Activated T-cell treated with anti-CD3 and anti-CD28 coated beads, Interleukin-2, amount 50 U/mL, for 24 hours (primary cell): ENCODE measurements at places on chromosomes 6 and 20.
A peak's percentile ranks its signal among the peaks of the same experiment; 100 is the strongest.

- peaks cover 21% of the 10 kb centered on the region for H3K4me1 ChIP-seq
- no peaks in the 10 kb centered on the region for H3K36me3 ChIP-seq
- no peaks in the 10 kb centered on the region for H3K27me3 ChIP-seq
- no peak overlapping the region for H3K4me3 ChIP-seq
- H3K27ac ChIP-seq = no peak overlapping the region
- DNase-seq = no peak
Measured at GRCh38 chr20:53124075-53124551, 152.0 kb downstream of the TSHZ2 start.

DNA sequence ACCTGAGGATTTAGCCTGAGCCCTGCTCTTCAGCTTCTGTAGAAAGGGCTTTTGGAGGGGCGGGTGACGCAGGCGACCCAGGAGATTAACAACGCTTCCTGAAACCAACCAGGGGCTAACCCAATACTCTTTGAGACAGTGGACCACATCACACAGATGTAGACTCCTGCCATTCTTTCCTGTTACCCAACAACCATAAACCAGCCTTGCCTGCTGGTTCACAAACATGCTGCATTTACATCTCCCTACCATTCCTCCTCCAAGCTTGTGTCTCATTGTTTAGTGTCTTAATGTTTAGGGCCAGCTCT lies 28.3 kb downstream of the PPP1R16B start:
- H3K4me3 ChIP-seq = peak overlapping the region; percentile 48
- peaks cover 87% of the 10 kb centered on the region for H3K36me3 ChIP-seq
- H3K27me3 ChIP-seq = no peaks in the 10 kb centered on the region

DNA sequence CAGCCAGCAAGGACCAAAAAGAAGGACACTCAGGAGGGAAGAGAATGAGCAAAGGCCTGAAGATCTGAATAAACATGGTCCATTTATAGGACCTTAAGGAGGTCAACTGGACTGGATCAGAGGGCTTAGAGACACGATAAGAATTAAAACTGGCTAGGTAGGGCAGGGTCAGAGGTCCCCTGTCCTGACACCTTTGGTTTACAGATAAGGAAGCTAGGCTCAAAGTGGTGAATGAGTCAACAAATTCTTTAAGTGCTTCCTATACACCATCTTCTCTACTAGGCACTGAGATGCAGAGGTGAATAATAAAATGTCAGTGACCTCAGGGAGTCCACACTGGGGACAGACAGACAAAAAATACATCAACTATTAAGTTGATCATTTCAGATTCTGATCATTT lies 70.3 kb downstream of the HIVEP2 start:
- H3K27me3 ChIP-seq = no peaks in the 10 kb centered on the region
- H3K4me1 ChIP-seq = peaks cover 92% of the 10 kb centered on the region
- H3K27ac ChIP-seq = peak overlapping the region; percentile 80
- H3K4me3 ChIP-seq = no peak overlapping the region
- DNase-seq = no peak
- H3K36me3 ChIP-seq = peaks cover 75% of the 10 kb centered on the region

DNA sequence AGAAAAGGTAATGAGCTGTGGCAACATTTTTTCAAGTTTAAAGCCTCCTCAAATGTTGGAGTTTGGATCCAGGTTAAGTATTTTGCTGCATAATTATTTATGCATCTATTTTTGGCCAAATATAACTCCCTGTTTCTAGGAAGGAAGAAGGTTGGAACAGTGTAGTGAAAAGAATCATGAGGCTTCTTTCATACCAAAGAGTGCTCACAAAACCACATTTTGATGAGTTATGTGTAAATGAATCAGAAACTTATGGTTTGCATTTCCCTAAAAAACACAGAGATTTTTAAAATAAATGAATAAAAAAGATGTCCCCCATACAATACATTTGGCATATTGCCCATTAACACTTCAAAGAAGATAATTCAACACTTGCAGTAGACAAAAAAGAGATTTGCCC lies 246.9 kb upstream of the PRDM1 start:
- no peaks in the 10 kb centered on the region for H3K36me3 ChIP-seq
- no peak overlapping the region for H3K27ac ChIP-seq
- H3K27me3 ChIP-seq = no peaks in the 10 kb centered on the region
- DNase-seq = no peak
- no peaks in the 10 kb centered on the region for H3K4me1 ChIP-seq

- DNase-seq = no peak
- H3K4me3 ChIP-seq = no peak overlapping the region
- no peaks in the 10 kb centered on the region for H3K27me3 ChIP-seq
Measured at GRCh38 chr6:71287038-71287437, 1.6 kb upstream of the OGFRL1 start.

DNA sequence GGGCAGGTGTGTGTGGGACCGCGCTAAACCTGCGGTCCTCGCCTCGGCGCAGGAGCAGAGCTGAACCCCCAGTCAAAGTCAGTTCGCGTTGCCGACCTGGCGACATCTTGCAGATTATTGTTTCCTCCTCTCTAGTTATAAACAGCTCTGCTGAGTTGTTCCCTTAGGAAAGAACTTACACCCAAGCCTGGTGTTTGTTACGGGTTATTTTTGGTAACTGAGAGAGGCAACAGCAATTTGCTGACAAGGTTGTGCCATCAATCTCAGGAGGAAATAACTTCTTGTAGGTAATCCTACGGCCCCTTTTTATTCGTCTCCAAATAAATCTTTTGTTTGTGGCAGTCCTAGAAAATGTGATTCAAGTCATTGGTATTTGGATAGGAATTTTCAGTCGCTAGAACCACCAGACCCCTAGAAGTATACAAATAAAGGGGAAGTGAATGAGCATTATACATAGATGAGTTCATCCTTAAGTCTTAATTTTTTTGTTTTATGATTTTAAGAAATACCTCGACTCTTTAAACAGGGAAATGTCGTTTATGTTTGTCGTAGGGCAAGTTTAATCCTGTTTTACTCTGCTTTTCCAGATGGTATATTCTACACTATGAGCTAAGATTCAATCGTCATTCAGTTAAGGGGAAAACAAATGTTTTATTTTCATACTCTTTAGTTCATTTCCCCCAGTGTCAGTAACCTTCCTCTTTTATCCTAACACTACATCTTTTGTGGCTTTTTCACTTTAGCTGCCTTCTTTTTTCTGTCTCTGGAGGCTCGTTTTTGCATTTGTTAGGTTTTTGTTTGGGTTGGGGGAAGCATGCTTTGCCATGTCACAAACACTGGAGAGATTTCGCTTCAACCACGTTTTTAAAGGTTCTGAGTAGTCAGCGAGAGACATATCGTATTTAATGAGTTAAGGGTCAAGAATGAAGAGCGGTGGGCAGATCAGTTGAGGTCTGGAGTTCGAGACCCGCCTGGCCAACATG lies 1.2 kb downstream of the PM20D2 start:
- no peak for DNase-seq
- H3K4me1 ChIP-seq = peaks cover 43% of the 10 kb centered on the region
- H3K36me3 ChIP-seq = peaks cover 40% of the 10 kb centered on the region
- H3K4me3 ChIP-seq = peak overlapping the region; percentile 79

DNA sequence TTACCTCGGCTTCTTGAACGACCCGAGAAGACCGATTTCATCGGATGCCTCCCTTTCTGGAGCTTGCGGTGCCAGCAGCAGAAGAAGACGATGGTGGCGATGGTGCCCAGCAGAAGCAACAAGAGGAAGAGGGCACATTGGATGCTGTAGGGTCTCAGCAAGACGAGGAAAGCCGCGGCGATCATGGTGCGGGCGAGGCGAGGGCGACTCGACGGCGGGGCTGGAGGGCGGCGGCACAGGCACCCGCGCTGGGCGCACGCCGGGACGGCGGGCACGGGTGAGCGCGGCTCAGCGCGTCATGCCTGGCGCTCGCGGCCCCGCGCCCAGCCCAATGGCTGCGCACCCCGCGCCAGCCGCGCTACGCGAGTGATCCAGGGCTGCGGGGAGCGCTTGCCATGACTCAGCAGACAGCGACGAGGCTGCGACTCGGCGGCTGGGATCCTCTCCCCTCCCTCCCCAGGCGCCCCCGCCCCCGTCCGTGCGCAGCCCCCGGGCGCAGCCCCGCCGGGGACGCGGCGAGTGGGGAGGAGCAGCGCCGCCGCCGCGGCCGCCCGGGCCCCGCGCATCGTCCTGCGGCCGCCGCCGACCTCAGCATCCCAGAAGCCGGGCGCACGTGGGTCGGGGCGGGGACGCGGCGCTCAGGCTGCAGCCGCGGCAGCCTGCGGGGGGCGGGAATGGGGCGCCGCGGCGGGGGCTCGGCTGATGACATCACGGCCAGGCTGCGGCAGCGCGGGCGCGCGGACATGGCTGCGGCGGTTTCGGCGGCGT lies at the start of gene BEND6:
BEND6 (plus strand) TSS at position 705 of the 768 bp plus-strand sequence. CDS start 26,704 bp downstream, outside the sequence.
- peak within 1 kb of the TSS; percentile 80 for H3K27ac ChIP-seq
- DNase-seq = peak; percentile 61
- no peaks in the 10 kb centered on the region for H3K36me3 ChIP-seq
- peaks cover 24% of the 10 kb centered on the region for H3K4me1 ChIP-seq
- peak within 1 kb of the TSS; percentile 82 for H3K4me3 ChIP-seq

GRCh38 chr20:16828666-16829305 lies 80.6 kb downstream of the OTOR start:
- DNase-seq = no peak
- H3K27me3 ChIP-seq = peaks cover 12% of the 10 kb centered on the region
- H3K36me3 ChIP-seq = no peaks in the 10 kb centered on the region
- no peaks in the 10 kb centered on the region for H3K4me1 ChIP-seq
- H3K27ac ChIP-seq = no peak overlapping the region

- DNase-seq = peak; percentile 81
- no peak overlapping the region for H3K27ac ChIP-seq
- peaks cover 34% of the 10 kb centered on the region for H3K27me3 ChIP-seq
Measured at GRCh38 chr6:44074439-44074812, 52.8 kb downstream of the MRPL14 start.

- H3K27ac ChIP-seq = no peak overlapping the region
- peaks cover 16% of the 10 kb centered on the region for H3K36me3 ChIP-seq
- no peaks in the 10 kb centered on the region for H3K4me1 ChIP-seq
- DNase-seq = no peak
Measured at GRCh38 chr6:41111017-41111416, 38.2 kb downstream of the NFYA start.

DNA sequence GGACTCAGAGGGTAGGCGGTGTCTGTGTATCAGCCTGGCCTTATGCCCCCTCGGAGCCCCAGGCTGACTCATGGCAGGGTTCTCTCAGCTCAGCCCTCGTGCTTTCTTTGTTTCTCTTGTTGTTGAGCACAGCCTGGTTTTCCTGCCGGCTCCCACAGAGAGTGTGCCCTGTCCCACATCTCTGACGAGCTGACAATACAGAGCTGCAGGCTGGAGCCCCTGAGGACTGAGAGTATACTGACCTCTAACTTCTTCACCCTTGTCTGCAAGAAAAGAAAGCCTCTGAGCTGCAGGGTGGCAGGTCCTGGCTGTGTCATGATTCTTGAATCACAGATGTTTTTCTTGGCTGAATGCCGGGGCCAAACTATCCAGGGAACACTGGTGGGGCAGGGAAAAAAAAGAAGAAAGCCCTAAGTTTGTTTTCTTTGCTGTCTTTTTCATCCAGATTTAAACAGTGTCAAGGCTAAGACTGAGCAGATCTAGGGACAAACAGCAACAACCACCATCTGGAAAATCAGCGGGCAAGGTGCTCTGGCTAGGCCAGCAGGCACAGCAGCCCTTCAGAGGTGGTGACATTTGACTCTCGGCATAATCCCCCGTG lies 63.3 kb upstream of the ZNF133 start:
- H3K36me3 ChIP-seq = no peaks in the 10 kb centered on the region
- peaks cover 18% of the 10 kb centered on the region for H3K27me3 ChIP-seq
- H3K27ac ChIP-seq = no peak overlapping the region
- no peak overlapping the region for H3K4me3 ChIP-seq
- DNase-seq = no peak

DNA sequence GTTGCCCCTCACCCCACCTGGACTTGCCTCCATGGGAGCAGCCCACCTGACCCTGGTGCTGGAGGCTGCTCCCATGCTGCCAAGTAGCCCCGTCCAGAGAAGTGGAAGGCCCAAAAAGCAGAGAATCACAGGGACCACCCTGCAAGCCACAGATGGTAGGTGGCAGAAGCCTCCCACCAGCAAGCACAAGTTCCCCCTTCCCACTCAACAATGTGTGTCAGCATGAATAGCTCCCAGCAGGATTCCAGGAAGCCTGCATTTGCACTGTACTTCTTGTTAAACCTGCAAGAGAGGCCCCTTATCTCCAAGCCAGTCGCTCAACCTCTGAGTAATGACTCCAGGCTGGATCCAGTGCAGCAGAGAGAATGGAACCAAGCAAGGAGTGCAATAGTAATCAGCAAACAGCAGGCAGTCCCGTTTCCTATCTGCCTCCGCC lies 180.8 kb upstream of the CST7 start:
- peaks cover 2% of the 10 kb centered on the region for H3K4me1 ChIP-seq
- no peak overlapping the region for H3K27ac ChIP-seq
- H3K36me3 ChIP-seq = no peaks in the 10 kb centered on the region
- H3K4me3 ChIP-seq = no peak overlapping the region
- H3K27me3 ChIP-seq = peaks cover 48% of the 10 kb centered on the region
- no peak for DNase-seq

DNA sequence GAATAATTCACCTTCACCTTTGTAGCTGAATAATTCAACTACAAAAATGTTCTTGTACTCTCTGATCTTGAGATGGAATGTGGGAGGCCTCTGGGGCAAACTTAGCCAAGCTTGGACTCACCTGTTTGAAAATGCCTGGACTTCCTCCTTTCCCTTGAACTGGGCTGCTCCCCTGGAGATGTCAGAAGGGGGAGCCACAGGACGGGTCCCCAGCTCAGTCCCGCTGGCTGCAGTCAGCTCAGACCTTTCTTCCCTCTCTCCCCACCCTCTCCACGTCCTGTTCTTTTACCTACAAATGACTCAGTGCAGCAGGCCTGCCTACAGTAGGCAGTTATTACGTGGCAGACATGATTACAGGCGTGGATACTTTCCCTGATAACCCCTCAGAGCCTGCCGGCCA lies 131.5 kb upstream of the RALGAPA2 start:
- no peak overlapping the region for H3K4me3 ChIP-seq
- H3K36me3 ChIP-seq = no peaks in the 10 kb centered on the region
- H3K4me1 ChIP-seq = no peaks in the 10 kb centered on the region
- H3K27me3 ChIP-seq = peaks cover 16% of the 10 kb centered on the region
- H3K27ac ChIP-seq = no peak overlapping the region

DNA sequence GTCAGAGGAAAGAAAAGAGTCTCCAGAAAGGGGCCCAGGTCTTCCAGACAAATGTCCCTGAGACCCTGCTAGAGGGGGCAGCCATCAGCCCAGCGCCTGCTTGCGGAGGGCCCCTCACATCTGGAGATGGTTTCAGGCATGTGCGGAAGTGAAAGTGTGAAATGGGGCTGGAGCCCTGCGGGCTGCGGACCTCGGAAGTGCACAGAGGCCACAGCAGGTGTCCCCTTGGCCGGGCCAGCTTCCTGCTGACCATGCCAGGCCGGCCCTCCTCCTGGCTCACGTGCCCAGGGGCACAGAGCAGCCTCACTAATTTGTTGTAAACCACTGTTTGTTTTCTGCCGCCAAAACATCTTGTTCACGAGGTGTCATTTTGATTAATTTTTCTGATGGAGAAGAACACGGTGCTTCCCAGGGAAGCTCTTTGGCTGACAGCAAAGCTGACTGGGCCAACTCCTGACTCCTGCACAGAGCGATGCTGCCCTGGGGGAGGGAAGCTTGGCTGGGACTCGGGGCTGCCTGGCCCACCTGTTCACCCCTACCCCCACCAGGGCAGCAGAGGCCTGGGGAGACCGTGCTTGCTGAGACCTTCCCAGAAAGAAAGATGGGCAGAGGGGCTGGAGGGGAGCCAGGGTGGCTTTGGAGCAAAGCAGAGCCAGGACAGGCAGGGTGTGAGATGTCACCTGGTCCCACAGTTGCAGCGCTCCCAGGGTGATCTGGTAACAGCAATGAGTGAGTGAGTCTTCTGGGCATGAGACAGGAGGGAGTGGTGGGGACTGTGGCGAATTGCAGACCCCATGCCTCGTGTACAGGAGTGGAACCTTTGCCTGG lies 54.2 kb downstream of the BCAS4 start:
- H3K4me3 ChIP-seq = no peak overlapping the region
- H3K27me3 ChIP-seq = no peaks in the 10 kb centered on the region
- no peak for DNase-seq
- peaks cover 26% of the 10 kb centered on the region for H3K4me1 ChIP-seq
